ENCODE measurements at places on chromosomes 3 and 15.

DNA sequence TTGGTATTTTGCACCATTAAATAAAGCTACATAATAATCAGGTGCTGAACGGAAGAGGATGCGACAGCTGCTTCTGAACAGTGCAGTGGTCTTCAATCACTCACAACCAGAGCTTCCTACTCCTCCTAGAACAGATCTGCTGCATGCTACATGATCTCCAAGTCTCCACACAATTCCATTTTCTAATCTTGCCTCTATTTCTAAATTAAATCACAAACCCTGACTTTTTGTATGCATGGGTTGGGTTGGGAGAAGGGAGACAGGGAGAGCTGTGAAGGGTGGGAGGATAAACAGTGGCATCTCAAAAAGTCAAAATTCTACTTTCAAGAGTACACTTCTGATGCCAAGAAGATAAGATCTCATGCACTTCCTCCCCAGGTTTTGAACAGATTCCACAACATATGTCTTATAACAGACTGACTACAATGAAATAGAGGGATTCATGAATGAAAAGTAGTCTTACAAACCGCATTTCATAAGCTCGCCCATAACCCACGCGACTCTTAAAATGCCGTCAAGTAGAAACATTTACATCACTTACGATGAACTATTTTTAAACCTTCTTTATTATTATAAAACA lies 57.2 kb downstream of the CHSY1 start:
- no peak for DNase-seq

GRCh38 chr15:60994963-60995475 lies 234.1 kb downstream of the RORA start:
- DNase-seq = no peak

GRCh38 chr15:28184166-28184565 lies 85.1 kb upstream of the OCA2 start:
- DNase-seq = no peak

GRCh38 chr3:53162672-53163443 lies 1.8 kb downstream of the PRKCD start:
- DNase-seq = no peak

DNA sequence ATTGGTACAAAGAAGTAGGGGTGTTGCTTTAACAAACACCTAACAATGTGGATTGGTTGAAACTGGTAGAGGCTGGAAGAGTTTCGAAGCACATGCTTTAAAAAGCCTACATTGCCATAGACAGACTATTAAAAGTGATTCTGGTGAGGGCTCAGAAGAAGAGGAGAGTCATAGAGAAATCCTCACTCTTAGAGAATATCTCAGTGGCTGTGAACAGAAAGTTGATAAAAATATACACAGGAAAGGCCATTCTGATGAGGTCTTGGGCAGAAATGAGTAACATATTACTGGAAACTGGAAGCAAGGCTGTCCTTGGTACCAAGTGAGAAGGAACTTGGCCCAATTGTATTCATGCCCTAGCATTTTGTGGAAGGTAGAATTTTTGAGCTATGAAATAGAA lies 173.7 kb upstream of the CRBN start:
- no peak for DNase-seq

DNA sequence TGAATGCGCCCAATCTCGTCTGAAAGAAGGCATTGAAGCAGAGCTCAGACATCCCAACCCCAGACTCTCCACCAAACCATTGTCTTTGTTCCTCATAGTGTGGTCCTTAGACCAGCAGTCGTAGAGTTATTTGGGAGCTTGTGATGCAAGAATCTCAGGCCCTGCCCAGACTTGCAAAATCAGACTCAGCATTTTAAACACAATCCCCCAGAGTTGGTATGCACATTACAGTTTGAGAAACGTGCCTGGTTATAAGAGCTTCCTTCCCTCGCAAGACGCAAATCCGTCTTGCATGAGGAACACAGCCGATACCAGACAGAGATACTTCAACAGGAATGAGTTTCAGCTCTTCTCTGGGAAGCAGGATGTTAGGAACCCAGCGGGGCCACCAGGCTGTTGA lies 38.9 kb upstream of the IREB2 start:
- peak; percentile 9 for DNase-seq

GRCh38 chr15:79195239-79195638 lies 87.3 kb upstream of the ANKRD34C start:
- DNase-seq = no peak

DNA sequence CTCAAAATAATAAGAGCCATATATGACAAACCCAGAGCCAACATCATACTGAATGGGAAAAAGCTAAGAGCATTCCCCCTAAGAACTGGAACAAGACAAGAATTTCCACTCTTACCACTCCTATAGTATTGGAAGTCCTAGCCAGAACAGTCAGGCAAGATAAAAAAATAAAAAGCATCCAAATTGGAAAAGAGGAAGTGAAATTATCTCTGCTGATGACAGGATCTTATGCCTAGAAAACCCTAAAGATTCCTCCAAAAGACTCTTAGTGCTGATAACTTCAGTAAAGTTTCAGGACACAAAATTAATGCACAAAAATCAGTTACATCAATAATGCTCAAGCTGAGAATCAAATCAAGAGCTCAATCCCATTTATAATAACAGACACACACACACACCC lies 45.9 kb upstream of the SLC2A2 start:
- no peak for DNase-seq

DNA sequence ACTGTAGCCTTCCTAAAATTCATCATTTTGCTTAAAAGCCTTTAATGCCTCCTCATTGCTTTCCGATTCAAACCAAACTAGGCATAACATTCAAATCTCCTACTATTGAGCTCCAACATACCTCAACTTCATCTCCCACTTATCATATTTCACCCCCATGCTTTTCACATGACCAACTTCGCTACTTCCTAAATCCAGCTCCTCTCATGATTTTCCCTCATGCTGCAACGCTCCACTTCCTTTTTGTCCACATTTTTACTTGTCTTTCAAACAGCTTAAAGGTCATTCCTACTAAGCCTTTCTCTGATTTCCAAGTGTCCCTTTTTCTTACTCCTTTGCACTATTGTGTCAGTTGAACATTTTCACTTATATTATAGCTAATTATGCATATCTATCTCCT lies 20.3 kb upstream of the ANXA2 start:
- no peak for DNase-seq

DNA sequence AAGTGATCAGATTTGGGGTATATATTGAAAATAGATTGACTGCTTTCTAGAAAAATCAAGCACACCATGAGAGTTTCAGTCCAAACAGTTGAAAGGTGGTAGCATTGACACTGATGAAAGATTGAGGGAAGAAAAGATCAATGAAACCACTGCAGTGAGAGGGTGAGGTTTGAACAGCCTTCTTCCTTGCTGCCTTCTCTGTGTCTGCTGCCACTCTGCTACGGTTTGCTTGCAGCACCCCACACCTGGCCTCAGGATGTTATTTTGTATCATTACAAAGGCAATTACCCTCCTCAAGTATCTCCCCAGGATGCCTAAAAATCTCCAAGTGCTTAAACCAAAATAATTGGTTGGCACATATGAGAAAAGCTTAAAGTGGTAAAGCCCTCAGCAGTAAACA lies 683.6 kb upstream of the ARPP21 start:
- DNase-seq = no peak

DNA sequence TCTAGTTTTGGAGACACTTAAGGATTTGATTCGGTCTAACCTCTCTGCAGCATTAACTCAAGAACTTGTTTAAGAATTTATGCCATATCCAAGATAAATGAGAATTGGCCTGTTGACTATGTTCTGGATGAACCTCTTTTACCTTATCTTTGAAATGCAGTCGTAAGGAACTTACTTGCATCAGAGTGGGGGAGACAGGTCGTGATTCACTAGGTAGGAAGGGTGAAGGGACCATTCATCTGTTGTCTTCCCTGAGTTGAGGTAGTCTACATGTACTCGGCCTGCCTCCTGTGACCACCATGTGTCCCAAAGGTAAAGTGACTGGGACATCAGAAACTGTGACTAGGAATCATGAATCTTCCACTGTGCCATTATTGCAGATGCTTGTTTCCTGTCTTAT lies 248.0 kb upstream of the P2RY1 start:
- DNase-seq = no peak
